EL (cell line): ENCODE measurements at places on chromosomes 2 and 18.

- DNase-seq: no peak
Observed at GRCh38 chr2:230512955-230513748, 97.2 kb downstream of the SP100 start.

DNA sequence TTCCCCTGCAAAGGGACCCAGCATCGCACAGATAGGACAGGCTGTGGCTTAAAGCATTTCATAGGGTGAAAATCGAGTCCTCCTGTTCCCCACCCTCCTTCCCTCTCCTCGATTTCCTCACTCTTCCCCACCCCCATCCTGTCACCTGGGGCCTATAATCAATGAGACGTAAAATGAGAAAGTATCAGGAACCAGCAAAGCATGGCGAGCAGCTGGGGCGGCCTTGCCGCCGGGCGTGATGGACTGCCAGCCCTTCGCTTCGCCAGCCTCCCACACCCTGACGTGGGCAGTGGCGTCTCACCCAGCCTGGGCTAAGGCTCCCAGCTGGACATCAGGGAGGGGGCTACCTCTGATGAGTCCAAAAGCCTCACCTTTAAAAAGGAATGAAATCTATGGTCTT lies 11.1 kb downstream of the SLC30A3 start:
- no peak for DNase-seq

DNA sequence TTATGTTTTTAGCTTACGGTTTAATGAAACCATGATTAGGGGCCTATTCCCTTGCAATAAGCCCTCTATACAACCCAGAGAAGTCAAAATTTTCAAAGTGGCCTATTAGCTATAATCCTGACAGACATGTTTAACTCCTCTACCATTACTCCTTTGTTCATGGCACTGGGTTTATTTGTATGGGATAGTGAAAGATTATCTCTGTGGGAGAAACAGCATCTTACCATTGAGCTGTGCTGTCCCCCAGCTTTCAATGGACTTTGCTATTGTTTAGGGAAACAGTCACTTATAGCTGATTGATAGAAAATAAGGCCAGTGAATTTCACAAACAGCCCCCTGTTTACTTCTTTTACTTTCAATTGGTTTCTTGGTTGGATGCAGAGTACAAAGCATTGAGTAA lies 675.2 kb upstream of the GCFC2 start:
- no peak for DNase-seq

DNA sequence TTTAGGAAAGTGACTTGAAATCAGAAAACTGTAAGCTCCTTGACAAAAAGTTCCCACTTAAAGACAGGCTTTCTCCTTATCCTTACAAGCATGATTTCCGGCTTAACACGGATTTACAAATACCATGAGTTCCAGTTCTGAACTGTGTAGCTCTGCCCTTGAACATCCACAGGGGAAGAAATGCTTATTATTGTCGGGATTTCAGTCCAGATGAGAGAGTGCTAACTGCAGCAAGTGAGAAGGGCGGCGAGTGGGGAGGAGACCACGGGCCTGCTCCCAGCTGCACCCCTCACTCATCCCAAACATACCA lies 73.1 kb downstream of the LRRC30 start:
- DNase-seq: no peak

DNA sequence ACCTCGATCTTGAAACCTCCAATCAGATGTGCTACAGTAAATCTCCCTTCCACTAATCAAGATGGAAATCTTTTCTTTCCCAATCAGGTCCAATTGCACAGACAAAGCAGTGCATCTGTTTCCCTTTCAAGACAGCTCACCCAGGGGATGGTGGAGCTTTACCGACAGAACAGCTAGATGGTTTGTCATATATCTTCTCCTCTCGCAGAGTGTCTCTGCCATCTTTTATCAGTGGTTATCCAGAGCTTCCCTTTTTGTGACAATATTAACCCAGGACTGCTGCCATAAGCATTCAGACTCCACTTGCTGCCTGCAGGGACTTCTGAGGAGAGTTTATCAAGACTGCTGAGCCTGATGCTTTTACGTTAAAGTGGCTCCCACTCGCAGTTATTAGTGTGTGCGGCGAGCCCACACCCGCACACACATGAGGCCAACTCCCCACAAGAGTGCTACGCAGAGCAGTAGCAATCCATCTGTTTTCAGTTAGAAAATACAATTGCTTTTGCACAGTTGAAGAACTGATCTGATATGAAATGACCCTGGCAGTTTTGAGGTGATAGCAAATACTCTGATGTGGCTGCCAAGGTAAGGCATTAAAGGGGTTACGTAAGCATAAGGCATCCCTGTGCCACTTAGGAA lies 398.9 kb downstream of the NCKAP5 start:
- no peak for DNase-seq

- no peak for DNase-seq
Observed at GRCh38 chr2:9400268-9401058, 22.9 kb downstream of the ITGB1BP1 start.

DNA sequence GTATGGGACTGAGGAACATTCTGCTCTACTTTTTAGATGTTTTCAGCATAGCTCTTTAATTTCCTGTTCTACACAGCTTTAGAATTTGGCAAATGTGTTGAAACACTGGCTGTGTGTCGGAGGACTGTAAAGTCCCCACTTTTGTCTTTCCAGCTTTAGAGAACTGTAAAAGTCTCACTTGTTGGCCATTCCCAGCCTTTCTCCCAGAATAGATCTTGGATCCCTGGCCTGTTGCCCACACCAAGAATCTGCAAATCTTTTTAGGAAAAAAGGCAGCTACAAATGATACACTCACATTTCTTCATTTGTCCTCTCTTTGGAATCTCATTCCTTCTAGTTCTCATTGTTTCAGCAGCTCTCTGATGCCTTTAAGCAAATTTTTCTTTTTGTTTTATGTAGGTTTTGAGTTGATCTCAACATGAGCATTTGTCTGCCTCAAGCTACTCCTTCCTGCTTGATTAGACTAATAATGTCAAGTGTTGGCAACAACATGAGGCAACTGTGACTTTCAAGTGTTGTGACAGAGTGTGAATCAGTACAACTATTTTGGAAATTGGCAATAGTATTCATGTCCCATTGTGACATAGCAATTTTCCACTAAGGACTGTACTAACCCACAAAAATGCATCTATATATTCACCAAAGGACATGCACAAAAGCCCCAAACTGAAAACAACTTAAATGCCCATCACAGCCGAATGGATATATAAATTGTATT lies 610.8 kb downstream of the EPHA4 start:
- no peak for DNase-seq

- no peak for DNase-seq
Observed at GRCh38 chr2:241678307-241678706, 8.3 kb downstream of the DTYMK start.

DNA sequence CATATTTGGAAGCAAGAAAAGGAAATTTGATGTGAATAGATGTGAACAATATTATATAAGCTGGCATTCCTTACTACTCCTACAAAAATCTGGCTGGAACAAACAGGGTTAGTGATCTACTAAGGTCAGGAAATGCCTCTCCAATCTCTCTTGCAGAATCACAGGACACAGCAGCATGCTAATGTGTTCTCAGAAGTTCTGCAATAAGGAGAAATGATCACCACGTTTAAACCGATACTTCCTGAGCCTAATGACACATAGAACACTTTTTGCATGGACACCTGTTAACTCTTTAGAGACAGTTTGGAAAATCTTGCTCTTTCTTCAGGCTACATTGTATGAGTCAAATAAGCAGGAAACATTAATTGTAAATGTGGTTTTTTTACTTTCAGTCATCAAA lies 89.6 kb upstream of the MAP3K20 start:
- DNase-seq: peak; percentile 18
